Keratinocyte (primary cell): ENCODE measurements at places on chromosomes 3 and 15.

DNA sequence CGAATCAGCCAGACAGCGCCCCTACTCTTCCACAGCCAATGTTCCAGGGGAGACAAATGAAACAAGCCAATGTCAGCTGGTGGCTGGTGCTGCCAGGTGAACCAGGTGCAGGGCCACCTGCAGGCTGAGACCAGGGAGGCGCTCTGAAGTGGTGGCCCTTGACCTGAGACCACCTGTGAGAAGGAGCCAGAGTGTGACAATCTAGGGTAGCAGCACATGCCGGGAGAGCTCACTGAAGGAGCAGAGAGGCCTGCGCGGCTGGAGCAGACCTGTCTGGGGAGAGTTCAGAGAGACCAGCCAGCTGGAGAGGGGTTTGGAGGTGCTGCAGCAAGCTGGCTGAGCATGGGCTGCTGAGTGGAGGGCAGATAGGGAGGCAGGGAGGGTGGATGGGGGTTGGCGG lies 693 bp upstream of the STAB1 start:
- H3K4me1 ChIP-seq: no peaks in the 10 kb centered on the region
- no peak for DNase-seq
- no peak overlapping the region for H3K4me3 ChIP-seq
- peaks cover 16% of the 10 kb centered on the region for H3K36me3 ChIP-seq
- H3K27me3 ChIP-seq: no peaks in the 10 kb centered on the region
- H3K27ac ChIP-seq: no peak overlapping the region

DNA sequence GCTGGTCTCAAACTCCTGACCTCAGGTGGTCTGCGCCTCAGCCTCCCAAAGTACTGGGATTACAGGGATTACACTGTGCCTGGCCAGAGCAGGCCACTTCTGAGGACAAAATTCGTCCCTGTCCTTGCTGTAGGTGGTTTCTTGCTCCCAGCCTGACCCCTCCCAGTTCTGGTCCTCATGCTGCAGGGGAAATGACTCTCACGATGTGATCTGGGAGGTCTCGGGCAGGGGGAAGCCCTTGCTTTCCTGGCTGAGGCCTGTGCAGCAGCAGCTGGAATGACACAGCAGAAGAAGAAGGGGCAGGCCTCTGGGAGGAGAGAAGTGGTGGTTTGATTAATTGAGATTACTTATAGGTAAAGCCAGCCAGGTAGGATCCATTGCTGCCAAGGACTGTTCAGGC lies 39.3 kb downstream of the MEGF11 start:
- no peak overlapping the region for H3K27ac ChIP-seq
- H3K4me1 ChIP-seq: no peaks in the 10 kb centered on the region
- H3K36me3 ChIP-seq: no peaks in the 10 kb centered on the region
- no peak for DNase-seq
- H3K27me3 ChIP-seq: peaks cover 6% of the 10 kb centered on the region

DNA sequence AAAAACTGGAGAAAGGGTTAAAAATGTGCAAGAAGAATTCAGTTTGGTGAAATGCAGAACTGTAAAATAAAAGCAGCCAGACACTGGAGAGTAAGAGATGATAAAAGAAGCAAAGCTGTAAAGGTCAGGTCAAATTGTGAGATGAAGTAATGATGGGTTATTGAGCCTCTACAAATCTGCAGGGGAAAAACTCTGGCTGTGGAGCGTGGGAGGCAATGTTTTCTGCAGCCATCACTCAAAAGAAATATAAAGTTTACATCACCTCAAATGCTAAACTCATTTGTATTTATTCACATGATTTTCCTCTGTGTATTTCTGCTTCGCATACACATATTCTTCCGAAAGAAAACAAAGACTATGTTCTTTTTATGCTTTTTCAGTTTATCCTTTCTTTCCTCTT lies 158.8 kb upstream of the GPR149 start:
- H3K27me3 ChIP-seq: no peaks in the 10 kb centered on the region
- no peak overlapping the region for H3K4me3 ChIP-seq
- H3K4me1 ChIP-seq: no peaks in the 10 kb centered on the region
- DNase-seq: no peak
- no peaks in the 10 kb centered on the region for H3K36me3 ChIP-seq

DNA sequence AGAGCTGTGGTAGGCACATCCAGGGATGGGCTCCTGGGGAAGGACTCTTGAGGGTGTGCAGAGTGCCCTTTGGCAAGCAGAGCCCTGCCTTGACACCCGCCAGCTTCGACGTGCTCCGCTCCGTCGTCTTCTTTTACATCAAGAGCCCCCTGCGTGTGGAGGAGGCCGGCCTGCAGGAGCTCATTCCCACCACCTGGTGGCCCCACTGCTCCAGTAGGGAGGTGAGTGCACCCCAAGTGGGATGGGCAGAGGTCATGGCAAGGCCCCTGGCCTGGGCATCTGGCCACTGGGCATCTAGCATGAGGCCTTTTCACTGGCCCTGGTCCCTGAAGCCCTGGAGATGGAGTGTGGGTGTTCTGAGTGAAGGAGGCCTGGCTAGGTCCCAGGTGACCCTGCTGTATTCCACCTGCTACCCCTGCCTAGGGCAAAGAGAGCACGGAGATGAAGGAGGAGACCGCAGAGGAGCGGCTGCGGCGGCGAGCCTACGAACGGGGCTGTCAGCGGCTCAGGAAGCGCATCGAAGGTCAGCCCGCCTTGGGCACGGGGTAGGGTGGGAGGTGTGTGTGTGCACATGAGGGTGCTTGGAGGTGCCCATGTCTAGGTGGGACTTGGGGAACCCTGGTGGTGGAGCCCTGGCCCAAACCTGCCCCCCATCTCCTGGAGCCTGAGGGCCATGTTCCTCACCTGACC lies 12.2 kb downstream of the RNF123 start:
- H3K27me3 ChIP-seq: no peaks in the 10 kb centered on the region
- no peak overlapping the region for H3K27ac ChIP-seq
- no peaks in the 10 kb centered on the region for H3K4me1 ChIP-seq
- H3K36me3 ChIP-seq: peaks cover 40% of the 10 kb centered on the region

GRCh38 chr3:60742606-60743145 lies 508.6 kb downstream of the FHIT start:
- no peaks in the 10 kb centered on the region for H3K27me3 ChIP-seq
- H3K4me3 ChIP-seq: no peak overlapping the region
- H3K27ac ChIP-seq: no peak overlapping the region
- H3K4me1 ChIP-seq: no peaks in the 10 kb centered on the region
- no peak for DNase-seq

DNA sequence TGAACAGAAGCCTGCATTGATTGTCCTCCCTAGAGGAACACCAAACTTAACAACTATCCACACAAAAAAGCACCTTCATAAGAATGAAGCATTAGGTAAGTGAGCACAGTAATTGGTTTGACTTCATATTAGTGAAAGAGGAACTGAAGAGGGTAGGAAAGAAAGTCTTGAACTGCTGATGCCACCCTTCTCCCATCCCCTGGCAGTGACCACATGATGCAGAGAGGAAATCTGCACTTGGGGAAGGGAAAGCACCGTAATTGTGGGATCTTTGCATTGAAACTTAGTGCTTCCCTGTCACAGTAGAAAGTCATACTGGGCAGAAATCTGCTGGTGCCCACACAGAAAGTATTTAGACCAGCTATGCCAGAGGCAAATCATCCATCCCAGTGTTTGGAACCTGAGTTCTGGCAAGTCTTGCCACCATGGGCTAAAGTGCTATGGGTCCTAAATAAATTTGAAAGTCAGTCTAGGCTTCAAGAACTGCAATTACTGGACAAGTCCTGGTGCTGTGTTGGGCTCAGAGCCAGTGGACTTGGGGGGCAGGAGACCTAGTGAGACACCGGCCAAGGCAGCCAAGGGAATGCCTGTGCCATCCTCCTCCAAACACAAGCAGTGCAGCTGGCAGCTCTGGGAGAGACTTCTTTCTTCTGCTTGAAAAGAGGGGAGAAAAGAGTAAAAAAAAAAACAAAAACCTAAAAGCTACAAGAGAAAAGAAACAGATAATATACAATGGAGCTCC lies 63.6 kb downstream of the SLC15A2 start:
- DNase-seq: no peak
- no peaks in the 10 kb centered on the region for H3K27me3 ChIP-seq
- H3K36me3 ChIP-seq: no peaks in the 10 kb centered on the region
- no peaks in the 10 kb centered on the region for H3K4me1 ChIP-seq
- H3K27ac ChIP-seq: no peak overlapping the region

GRCh38 chr3:2870724-2871333 lies 239.3 kb downstream of the IL5RA start:
- no peak for DNase-seq
- no peaks in the 10 kb centered on the region for H3K36me3 ChIP-seq
- H3K27me3 ChIP-seq: no peaks in the 10 kb centered on the region
- no peaks in the 10 kb centered on the region for H3K4me1 ChIP-seq

DNA sequence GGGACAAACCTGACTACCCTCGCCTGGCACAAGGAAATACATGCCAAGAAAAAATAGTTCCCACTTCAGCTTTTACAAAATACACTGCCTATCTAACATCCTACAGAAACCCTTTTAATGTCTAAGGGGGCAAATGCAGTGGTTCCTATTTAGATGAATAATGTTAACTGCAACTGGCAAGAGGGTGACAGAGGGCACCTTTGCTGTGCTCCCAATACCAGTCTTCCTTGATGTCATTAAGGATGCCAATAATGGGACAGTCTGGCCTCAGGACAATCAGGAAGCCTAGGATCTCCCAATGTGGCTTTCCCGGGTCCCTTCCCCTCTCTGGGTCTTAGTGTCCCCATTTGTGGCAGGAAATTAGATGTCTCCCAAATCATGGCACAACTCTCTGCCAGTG lies 13.9 kb downstream of the CSRNP1 start:
- peaks cover 16% of the 10 kb centered on the region for H3K36me3 ChIP-seq
- H3K27ac ChIP-seq: no peak overlapping the region
- H3K4me3 ChIP-seq: no peak overlapping the region
- DNase-seq: no peak

GRCh38 chr3:139104062-139104461 lies 59.4 kb upstream of the PRR23C start:
- DNase-seq: no peak
- no peaks in the 10 kb centered on the region for H3K4me1 ChIP-seq
- H3K36me3 ChIP-seq: no peaks in the 10 kb centered on the region
- no peak overlapping the region for H3K27ac ChIP-seq

GRCh38 chr15:56732135-56732885 lies 999 bp downstream of the ZNF280D start:
- peaks cover 2% of the 10 kb centered on the region for H3K36me3 ChIP-seq
- H3K4me3 ChIP-seq: peak overlapping the region; percentile 84
- H3K4me1 ChIP-seq: peaks cover 19% of the 10 kb centered on the region
- peak overlapping the region; percentile 85 for H3K27ac ChIP-seq

DNA sequence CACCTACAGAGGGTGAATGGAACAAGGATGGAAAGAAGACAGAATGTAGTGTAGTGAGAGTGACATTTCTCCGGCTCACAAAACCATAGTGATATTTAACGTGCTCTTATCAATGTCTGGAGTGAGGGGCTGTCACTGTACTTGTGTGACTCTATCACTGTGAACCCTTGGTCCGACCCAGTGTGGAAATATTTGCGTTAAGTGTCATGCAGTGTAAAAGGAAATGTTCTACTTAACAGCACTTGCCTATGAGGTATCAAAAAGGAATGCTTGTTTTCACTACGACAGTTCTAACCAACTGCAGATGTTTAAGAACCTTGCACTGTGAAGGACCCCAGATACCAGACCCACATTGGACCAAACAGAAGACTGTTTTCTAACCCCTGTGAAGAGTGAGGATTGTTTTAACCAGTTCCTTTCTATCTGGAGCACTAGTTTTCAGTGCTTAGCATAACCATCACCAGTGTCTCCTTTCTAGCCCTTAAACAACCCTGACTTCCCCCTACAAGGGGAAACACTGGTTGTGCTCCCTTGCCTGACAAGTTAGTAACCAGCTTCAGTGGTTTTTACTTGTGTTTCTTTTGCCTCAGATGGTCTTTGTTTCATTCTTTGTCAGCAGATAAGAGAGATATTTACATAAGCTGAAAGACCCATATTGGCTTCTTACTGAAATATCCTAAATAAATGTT lies 144.7 kb upstream of the ABHD17C start:
- H3K4me1 ChIP-seq: peaks cover 24% of the 10 kb centered on the region
- H3K27me3 ChIP-seq: no peaks in the 10 kb centered on the region
- no peaks in the 10 kb centered on the region for H3K36me3 ChIP-seq
- no peak overlapping the region for H3K4me3 ChIP-seq
- peak overlapping the region; percentile 36 for H3K27ac ChIP-seq

- H3K4me3 ChIP-seq: no peak overlapping the region
- no peak overlapping the region for H3K27ac ChIP-seq
- no peaks in the 10 kb centered on the region for H3K4me1 ChIP-seq
- no peaks in the 10 kb centered on the region for H3K36me3 ChIP-seq
- no peak for DNase-seq
Observed at GRCh38 chr15:25679492-25679891, 183.6 kb downstream of the ATP10A start.

DNA sequence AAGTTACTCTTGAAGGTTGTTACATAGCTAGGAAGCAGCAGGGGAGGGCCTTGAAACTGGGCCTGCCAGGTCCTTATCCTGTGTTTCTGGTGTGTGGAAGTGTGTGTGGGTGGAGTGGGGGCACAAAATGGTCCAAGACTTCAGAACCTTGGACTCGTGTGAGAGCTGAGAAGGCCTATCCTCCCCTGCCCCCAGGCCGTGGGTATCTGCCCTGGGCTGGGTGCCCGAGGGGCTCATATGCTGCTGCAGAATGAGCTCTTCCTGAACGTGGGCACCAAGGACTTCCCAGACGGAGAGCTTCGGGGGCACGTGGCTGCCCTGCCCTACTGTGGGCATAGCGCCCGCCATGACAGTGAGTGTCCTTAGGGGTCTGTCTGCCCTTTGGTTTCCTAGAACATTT lies 4.5 kb downstream of the CHRD start:
- no peak overlapping the region for H3K27ac ChIP-seq
- no peaks in the 10 kb centered on the region for H3K36me3 ChIP-seq
- H3K27me3 ChIP-seq: peaks cover 39% of the 10 kb centered on the region

- DNase-seq: no peak
- no peak overlapping the region for H3K27ac ChIP-seq
- no peaks in the 10 kb centered on the region for H3K27me3 ChIP-seq
- H3K4me1 ChIP-seq: no peaks in the 10 kb centered on the region
Observed at GRCh38 chr3:127025456-127025855, 42.5 kb downstream of the PLXNA1 start.

- peaks cover 30% of the 10 kb centered on the region for H3K4me1 ChIP-seq
- H3K27me3 ChIP-seq: no peaks in the 10 kb centered on the region
- peaks cover 3% of the 10 kb centered on the region for H3K36me3 ChIP-seq
- no peak overlapping the region for H3K4me3 ChIP-seq
- H3K27ac ChIP-seq: no peak overlapping the region
Observed at GRCh38 chr3:172148241-172148640, 108.9 kb downstream of the FNDC3B start.

DNA sequence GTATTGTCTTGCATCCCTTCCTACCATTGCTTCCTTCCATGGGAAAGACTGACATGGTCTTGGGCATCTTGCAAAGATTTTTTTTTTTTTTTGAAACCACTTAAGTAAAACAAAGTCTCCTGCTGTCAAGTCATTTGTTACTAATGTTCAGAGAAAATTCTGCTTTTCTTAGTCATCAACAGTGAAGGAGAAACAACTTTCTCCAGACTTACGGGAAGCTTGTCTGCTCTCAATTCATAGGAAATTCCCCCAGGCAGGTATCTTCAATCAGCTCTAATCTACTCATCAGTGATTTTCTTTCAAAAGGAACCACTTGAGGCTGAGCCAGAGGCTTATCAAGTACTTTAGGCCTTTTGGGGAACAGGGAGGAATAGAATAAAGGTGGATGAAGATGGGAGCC lies 15.9 kb upstream of the DRD3 start:
- H3K27me3 ChIP-seq: no peaks in the 10 kb centered on the region
- no peak for DNase-seq
- no peak overlapping the region for H3K4me3 ChIP-seq
- no peaks in the 10 kb centered on the region for H3K36me3 ChIP-seq

GRCh38 chr15:43854801-43855200 lies 28.0 kb downstream of the WDR76 start:
- DNase-seq: no peak
- H3K36me3 ChIP-seq: no peaks in the 10 kb centered on the region
- no peak overlapping the region for H3K4me3 ChIP-seq
